ENCODE measurements at places on chromosomes 6 and 20. TPM values are rescaled to one million over a fixed set of nuclear protein-coding genes. Genes with fewer than 3 reads are reported as not detected.

Gene DEFB132
- not detected for total RNA-seq

Gene GPLD1
- not detected for total RNA-seq

Gene TUBB1
- total RNA-seq, result not detected

Gene SAMD3
- total RNA-seq, result 5.1 TPM

Gene SAMD5
- 2.6 TPM for total RNA-seq

Gene TBXT
- total RNA-seq, result not detected

Gene PHACTR3
- not detected for total RNA-seq

Measured in smooth muscle cell of trachea (primary cell).